ENCODE measurements at places on chromosomes 2 and 18.

GRCh38 chr2:40401896-40402295 is 50.0 kb downstream of the SLC8A1 start:
- no peak for DNase-seq

DNA sequence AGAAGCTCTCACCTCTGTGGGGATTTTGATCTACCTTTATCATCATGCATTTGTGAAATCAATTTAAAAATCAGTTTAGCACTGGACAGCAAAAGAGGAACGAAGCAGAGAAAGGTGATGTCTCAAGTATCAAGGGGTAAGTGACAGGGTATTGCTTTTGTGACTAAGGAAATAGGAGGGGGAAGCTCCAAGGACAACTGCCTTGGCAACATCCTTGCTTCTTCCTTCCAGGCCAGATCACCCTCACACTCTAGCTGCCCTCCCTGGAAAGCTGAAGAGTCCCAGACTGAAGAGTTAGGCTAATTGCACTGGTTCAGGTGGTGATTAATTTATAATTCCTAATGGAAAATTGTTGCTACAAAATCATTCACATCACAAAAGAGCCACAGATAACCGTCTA is 859.1 kb upstream of the ACVR2A start:
- DNase-seq: no peak

GRCh38 chr2:217203086-217203485 is 343.2 kb upstream of the TNP1 start:
- DNase-seq: no peak

DNA sequence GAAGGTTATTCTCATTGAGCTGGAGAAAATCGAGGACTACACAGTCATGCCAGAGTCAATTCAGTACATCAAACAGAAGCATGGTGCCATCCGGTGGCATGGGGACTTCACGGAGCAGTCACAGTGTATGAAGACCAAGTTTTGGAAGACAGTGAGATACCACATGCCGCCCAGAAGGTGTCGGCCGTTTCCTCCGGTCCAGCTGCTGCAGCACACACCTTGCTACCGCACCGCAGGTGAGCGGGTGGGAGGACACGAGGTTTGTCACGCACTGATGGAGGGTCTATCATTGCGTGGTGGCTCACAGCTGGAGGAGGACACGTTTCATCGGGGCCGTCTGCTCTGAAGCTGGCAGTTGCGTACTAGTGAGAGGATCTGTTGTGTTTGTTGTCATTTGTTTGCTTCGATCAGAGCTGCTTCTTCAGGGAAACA is 48.2 kb downstream of the IL1RL2 start:
- DNase-seq: no peak

All from stimulated activated CD4-positive, alpha-beta T cell treated with anti-CD3 and anti-CD28 coated beads, TNF-alpha, amount 100 ng/mL, for 1 hour (primary cell).